ENCODE measurements at places on chromosomes 2 and 18. TPM values are rescaled to one million over a fixed set of nuclear protein-coding genes. Genes with fewer than 3 reads are reported as not detected.

PDE1A gene
- not detected for total RNA-seq

DNA sequence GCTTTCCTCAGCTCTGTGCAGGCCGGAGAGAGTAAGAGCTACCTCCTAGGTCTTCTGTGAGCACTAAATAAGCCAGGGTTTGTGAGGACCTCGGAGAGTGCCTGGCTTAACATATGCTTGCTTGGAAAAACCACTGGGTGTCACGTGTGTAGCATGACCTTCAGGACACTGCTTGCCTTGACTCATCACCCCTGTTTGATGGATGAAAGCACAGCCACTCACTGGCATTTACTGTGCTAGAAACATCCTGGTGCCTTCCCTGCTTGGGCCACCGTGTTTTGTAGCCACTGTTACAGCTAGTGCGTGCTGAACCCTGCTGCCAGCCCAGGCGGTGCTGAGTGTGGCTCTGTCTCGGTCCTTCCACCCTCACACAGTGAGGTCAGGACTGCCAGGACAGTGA, 34.8 kb upstream of the ITM2C start:
- no peak for DNase-seq

DNA sequence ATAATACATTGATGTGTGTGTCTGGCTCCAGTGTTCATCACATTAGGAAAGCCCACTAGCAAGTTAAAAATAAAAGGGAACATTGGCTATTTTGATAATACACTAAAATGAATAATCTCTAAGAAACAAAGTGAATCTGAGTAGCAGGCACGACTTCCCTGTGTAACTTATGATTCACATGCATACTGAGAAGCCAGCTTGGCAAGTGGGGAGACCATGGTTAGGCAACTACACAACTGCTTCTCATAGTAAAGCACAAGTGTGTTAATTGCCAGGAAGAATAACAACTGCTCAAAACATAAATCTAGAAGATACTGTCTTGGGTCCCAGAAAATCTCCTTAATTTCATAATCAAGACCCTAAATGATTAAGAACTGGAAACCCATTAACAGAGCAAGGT, 4.0 kb downstream of the MYO5B start:
- DNase-seq, result no peak

GRCh38 chr18:75110846-75111415, 98.0 kb downstream of the PTGR3 start:
- no peak for DNase-seq

C2orf80 gene
- not detected for total RNA-seq

GRCh38 chr2:65045651-65046050, 10.6 kb upstream of the CEP68 start:
- no peak for DNase-seq

GRCh38 chr18:60197671-60198462, 174.7 kb downstream of the MC4R start:
- no peak for DNase-seq

DNA sequence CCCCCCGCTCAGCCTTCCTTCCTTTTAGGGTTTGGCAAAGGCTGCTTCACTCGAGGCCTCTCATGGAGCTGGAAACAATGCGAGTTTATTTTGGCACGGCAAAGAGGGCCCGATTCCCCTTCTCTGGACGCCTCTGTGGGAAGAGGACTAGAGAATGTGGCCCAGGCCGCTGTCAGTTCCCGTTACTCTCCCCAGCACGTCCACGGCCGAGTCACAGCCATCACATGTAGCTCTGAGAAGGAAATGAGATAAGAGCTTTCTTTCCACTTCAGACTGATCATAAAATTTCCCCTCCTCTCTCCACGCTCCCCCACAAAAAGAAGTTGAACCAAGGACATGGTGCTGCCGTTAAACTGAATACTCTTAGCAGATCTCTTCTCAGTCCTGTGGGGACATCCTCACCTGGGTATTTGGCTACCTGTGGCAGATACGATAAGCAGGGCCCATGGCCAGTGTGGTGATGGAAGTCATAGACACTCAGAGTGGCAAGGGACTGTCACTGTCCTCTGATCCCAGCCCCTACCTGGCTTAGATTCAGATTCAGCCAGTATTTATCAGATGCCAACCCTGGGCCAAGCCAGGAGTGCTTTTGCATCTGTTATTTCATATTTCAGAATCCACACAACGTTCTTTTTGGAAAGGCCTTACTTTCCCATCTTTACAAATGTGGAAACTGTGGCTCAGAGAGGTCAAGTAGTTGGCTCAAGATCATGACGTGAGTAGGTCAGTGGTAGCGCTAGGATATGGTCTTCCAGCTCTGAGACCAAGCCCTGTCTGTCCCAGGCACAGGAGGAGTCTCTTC, 101.2 kb downstream of the MCFD2 start:
- DNase-seq, result no peak

Measured in activated T-cell treated with anti-CD3 and anti-CD28 coated beads, Interleukin-2, amount 50 U/mL, for 72 hours (primary cell).